ENCODE measurements at places on chromosomes 3 and 15.
A peak's percentile ranks its signal among the peaks of the same experiment; 100 is the strongest.

DNA sequence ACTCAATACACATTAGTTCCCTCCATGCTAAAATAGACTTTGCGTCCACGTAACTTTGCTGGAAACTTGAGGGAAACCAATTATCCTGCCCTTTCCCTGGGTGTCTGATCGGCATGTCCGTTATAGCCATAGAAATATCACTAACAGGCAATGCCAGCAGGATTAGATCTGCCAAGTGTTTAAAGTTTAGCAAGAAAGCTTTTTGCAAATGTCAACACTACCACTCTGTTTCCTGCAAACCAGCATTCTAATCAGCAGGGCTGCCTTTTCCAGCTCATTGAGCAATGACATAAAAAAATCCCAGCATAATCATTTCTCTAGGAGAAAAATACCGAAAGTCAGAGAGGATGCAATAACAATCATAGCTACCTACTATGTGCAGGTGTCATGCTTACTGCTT is 60.9 kb downstream of the NOX5 start:
- DNase-seq, result no peak

DNA sequence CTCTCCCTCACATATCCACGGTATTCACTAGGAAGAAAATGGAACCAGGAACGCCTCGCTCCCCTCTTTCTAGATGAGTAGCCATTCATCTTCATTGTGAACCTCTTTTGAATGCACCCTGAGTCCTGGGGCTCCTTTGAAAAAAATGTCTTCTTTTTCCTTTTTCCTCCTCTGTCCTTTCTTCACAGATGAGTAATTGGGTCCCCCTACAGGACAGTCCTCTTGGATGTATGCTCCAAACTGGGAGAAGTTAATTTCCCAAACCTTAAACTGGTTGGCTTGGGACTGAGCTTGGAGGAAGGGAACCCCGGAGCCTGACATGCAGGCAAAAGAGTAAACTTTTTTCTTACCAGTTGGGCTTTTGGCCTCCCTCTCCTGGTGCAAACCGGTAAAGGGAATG is 108.8 kb downstream of the DPH6 start:
- no peak for DNase-seq

GRCh38 chr3:52396907-52397591 is 47.9 kb downstream of the SEMA3G start:
- DNase-seq, result no peak

DNA sequence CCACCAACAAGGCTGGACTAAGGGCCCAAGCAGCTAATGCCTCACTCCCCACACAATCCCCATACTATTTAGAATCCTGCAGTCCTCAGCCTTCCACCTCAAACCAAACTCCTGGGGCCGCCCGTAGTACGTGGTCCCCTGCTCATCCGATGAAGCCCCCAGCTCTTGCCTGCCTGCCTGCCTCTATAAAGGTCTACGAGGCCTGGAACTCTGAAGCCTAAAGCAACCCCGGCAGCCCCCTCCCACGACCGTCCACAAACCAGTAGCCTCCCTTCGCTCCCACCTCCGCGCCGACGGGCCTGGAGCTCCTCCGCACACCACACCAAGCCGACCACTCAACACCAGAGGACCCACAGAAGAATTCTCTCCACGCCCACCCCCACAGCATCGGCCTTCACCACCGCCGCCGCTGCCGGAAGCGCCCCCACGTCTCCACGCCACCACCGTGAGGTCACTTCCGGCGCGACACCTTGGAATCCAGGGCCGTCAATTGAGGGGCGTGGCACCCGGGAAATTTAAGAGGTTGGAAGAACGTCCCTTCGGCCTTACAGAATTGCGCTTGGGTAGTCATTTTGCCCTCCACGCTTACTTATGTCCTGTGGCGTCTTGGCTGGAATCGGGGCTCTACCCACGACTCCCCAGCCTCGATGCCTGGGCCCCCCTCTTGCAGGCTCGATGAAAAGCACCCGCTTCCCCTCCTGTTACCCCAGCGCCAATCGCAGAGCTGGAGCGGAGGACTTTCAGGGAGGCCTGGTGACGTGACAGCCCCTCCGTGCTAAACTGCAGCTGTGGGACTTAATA is at the start of gene EDC3:
EDC3 (minus strand) TSS at position 428 of the 801 bp plus-strand sequence. CDS start 20,900 bp downstream, outside the sequence.
- peak; percentile 7 for DNase-seq

DNA sequence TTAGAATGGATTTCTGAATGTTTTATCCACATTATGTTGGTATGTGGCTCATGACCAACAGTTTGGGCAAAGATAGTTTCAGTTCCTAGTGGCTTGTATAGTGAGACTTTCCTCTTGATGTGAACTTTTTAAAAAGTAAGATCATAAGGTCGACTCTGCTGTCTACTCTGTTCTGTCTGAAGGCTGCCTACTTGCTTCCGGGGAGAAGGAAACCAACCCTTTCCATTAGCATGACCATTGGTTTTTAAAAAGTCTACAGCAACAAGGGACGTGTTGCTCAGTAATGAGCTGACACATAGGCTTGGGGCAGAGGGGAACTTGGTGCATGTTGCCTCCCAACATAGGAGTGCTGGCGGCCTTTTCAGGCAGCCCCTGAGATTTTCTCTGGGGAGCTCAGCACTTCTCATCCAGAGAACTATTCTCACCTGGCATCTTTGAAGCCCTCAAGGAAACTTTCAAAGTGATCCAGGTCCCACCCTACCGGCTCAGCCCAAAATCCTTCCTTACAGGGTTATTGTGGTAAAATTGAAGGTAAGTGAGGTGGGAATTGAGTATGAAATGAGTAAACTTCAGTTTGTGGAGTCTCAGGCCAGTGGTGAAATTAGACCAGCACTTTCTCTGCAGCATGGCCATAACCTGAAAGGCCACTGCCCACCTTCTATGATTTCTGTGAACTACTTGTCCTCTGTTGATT is 30.6 kb downstream of the PSMD6 start:
- DNase-seq, result no peak

GRCh38 chr3:193803288-193803687 is 210.3 kb downstream of the OPA1 start:
- DNase-seq, result peak; percentile 45

GRCh38 chr15:70832176-70832575 is 21.8 kb downstream of the LARP6 start:
- DNase-seq, result no peak

DNA sequence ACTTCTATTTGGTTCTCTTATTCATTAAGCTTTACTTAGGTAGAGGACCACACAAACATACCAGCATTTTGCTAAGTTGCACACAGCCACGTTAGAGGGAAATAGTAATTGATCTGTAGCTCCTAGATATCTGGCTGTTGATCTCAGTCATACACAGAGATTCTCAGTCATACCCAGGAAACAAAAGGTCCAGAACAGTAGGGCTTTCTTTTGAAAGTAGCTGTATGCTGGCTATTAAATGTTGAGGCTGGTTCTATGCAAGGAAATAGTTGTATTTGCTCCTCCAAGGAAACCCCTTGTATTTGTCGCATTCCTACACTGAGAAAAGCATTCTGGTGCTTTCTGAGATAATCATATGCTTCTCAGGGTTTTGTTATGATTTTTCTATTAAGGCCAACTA is 523.8 kb downstream of the SOX2 start:
- DNase-seq, result no peak

DNA sequence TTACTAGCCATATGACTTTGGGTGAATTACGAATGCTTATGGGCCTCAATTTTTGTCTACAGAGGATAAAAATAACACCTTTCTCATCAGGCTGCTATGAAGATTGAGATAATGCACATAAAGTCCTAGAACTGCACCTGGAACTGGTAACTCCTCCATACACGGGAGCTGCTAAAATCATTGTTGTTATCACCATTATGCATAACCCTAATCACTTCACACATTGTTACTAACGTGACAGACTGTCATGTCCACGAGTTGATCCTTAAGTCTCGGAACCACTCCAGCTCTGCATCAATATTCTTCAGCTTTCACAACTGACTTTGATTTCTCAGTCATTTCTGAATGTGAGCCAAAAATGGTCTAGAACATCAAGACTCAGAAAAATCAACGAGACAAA is 64.1 kb downstream of the RFTN1 start:
- no peak for DNase-seq

- DNase-seq, result no peak
Measured at GRCh38 chr15:56208641-56209155, 35.0 kb downstream of the RFX7 start.

DNA sequence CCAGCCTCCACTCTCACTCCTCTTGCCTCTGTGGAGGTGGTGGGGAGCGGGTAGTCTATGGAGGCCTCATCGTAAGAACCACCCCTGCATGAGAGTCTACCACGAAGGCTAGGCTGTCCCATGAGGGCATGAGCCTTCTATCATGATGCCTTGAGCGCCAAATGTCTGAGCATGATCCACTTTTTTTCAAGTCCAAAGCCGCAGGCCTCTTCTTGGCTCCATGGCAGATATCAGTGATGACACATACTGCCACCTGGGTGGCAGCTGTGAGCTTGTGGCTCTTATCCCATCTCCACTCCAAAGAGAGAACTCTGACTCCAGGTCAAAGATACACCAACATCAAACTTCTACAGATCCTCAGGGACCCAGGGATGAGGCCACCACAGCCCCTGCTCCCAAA is 13.5 kb downstream of the POC1A start:
- DNase-seq, result no peak

DNA sequence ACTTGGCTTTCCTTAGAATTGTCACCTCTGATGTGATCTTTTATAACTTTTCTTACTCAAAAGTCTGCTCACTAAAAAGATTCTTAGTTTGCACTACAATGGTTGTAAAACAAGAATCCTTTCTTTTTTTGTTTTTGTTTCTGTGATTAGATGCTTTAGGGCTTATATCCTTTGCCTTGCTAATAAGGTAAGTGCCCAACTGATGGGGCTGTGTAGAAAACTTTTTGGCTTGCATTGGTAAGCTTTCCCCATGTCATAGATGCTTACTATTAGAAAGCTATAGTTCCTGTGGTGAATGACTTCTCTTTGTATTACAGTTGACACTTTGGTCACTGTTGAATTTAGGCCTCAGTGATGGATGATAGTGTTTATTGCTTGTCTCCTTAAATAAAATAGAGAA is 5.1 kb downstream of the ABHD5 start:
- DNase-seq, result no peak

DNA sequence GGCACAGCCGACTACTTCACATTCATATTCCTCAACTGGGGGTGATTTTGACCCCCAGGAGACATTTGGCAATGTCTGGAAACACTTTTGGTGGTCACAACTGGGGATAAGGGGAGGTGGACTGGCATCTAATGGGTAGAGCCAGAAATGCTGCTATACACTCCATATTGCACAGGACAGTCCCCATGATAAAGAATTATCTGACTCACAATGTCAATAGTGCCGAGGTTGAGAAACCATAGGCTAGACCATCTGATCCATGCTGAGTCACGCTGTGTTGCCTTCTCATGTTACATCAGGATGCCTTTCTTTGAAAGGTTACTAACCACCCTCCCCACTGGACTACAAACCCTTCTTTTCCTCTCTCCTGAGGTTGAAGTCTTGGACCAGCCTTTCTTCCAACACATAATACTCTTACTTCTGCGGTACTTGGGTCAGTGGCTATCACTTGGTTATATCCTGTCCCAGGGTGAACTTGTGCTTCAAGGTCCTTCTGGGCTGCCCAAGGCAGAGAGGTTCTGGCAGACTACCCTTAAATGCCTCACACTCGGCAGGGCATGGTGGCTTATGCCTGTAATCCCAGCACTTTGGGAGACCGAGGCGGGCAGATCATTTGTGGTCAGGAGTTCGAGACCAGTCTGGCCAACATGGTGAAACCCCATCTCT is 68.8 kb downstream of the CTNNB1 start:
- DNase-seq, result peak; percentile 1

DNA sequence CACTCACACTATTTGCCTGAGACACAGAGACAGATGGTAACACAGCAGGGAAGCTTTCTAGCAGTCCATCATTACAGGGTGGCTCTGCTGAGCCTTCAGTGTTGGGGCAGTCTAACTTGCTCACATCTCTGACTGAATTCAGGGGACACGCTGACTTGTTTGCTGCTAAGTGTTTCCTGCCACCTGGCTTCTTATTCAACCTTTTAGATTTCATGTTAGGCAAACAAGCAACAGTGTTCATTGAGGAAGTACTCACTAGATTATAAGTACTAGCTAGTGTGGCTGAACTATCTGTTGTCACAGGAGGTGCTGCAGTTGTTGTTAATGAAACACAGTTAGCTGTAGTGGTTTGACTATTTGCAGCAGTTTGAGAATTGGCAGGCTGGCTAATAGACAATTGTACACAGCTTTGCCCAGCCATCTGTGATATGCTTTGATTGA is 37.3 kb downstream of the USF3 start:
- peak; percentile 94 for DNase-seq

DNA sequence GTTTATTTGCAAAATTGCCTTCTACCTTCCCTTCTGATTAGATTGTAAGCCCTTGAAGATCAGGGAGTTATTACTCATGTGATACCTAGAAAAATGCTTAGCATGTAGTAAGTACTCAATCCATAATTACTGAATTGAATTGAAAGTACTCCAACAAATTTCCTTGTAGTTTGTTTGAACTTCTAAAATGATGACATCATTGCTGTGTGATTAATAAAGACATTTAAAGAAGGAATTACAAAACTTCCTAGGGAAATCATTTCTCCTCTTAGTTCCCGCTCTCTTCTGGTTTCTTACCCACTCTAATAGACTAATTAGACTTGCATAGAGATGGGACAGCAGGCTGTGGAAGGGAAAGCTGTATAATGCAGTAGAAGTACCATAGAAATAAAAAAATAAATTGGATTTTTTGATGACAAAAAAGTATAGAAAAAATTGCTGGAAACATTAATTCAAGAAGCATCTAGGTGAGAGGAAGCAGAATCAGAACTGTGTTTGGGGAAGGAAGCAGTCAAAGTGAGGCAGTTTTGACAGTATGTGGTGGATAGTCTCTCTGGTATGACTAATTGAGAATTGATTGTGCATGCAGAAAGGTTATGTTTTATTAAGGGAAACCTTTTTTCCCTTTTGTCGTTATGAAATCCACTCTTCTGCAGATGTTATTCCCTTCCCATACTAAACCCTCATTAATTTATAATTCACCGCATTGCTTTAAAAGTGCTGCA is 93.0 kb downstream of the ALCAM start:
- DNase-seq, result no peak

GRCh38 chr15:38079236-38079635 is 144.8 kb downstream of the TMCO5A start:
- DNase-seq, result no peak

DNA sequence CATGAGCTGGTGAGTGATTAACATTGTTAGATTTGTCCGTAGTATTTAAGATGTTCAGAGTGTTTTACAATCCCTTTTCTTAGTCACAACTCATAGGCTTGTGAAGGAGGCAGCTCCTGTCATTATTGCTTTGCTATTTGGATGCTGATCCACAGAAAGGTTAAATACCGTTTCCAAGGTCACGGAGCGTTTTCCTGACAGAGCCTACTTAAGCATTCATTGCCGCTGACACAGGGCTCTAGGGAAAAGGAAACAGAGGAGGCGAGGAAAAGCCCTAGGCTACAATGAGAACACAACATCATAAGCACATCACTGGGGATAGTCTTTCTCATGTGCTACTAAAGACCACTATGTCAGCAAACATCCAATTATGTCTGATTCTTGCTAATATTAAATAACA is 38.5 kb upstream of the CPB1 start:
- DNase-seq, result peak; percentile 13
